ENCODE measurements at places on chromosomes 1 and 21. TPM values are rescaled to one million over a fixed set of nuclear protein-coding genes. Genes with fewer than 3 reads are reported as not detected.

Gene RPTN
- not detected for total RNA-seq

DNA sequence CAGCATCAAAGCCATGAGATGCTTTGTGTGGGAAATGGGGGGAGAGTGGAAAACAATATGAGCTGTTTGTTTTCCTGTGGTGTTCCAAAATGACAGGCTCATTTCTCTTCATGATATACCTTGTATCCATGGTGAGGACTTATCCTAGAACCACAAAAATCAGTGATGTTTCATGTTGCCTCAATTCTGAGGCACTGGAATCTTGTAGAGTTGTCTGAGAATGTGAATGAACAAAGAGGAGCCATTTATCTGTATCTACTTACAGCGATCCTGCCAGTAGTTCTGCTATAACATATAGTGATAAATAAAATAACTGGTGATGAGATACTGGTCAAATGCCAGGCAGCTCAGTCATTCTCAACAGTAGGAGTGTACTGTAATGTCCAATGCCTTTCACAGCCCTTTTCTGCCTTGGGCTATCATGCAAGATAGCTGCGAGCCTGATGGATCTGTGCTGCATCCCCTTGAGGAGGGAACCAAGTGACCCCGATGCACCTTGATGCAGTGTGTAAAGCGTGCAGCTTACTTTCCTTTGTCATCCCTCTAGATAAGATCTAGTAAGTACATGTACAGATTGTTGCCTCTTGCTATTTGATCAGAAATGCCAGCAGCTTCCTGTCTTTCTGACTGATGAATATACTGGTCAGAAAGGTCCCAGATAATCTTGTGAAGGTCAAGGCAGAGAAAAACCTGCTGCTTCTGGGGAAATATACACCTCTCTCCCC, 52.8 kb downstream of the SLC44A3 start:
- no peak overlapping the region for H3K4me3 ChIP-seq
- no peak overlapping the region for H3K27ac ChIP-seq
- H3K4me1 ChIP-seq = no peaks in the 10 kb centered on the region
- no peak for DNase-seq
- no peaks in the 10 kb centered on the region for H3K36me3 ChIP-seq

- H3K4me1 ChIP-seq = peaks cover 10% of the 10 kb centered on the region
- peaks cover 13% of the 10 kb centered on the region for H3K27me3 ChIP-seq
- no peak overlapping the region for H3K4me3 ChIP-seq
- H3K27ac ChIP-seq = no peak overlapping the region
- DNase-seq = no peak
- H3K36me3 ChIP-seq = no peaks in the 10 kb centered on the region
These were observed 24.3 kb downstream of the STYXL2 start for GRCh38 chr1:167118188-167118587.

Gene DAP3
- 140 TPM for total RNA-seq

DNA sequence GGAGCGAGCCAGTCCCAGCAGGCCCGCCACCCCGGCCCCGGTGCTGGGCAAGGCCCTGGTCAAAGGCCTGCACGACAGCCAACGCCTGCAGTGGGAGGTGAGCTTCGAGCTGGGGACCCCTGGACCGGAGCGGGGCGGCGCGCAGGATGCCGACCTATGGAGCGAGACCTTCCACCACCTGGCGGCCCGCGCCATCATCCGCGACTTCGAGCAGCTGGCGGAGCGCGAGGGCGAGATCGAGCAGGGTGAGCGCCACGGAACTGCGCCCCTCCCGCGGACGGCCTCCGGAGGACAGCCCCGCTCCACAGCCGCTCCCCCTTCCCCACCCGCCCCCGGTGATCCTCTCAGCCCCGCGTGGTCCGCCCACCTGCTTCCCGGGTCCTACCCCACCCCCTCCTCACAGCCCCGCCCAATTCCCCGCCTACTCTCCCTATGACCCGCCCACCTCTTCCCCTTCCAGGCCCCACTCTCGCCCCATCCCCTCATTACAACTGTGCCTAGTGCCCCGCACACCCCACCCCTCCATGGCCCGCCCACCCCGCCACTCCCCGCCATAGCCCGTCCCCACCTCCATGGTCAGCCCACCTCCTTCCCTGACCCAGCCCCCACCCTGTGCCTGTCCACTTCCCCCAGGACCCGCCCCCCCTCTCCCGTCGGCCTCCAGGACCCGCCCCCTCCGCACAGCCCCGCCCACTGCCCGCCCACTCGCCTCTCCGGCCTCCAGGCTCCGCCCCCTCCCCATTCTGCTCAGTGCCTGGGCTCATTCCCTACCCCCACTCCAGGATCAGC, 52.7 kb downstream of the VWA5B1 start:
- H3K27ac ChIP-seq = no peak overlapping the region
- no peaks in the 10 kb centered on the region for H3K36me3 ChIP-seq
- H3K4me1 ChIP-seq = peaks cover 11% of the 10 kb centered on the region
- H3K27me3 ChIP-seq = no peaks in the 10 kb centered on the region
- DNase-seq = peak; percentile 20
- no peak overlapping the region for H3K4me3 ChIP-seq

Gene HIVEP3
- total RNA-seq = 7.0 TPM

Gene PAPPA2
- not detected for total RNA-seq

Gene COP1
- 38.7 TPM for total RNA-seq

DNA sequence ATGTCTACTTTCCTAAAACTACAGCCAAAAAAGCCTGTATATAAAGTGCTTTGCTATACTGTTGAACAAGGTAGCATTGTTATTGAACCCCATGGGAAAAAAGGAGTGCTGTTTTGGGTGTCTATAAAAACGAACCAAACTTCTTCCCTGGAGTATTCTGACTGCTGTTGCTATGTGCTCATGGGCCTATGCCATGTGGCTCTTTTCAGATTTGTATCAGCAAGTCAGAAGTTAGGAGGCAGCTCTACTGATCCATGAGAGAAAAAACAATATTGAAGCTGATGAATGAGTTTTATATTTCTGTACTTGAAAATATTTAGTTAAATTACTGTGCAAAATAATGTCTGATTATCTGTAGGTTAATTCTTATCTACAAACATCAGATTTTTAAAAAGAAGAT, 66.5 kb downstream of the ADGRL2 start:
- H3K27me3 ChIP-seq = no peaks in the 10 kb centered on the region
- no peak for DNase-seq
- H3K36me3 ChIP-seq = no peaks in the 10 kb centered on the region
- H3K27ac ChIP-seq = no peak overlapping the region

Gene LCE1D
- not detected for total RNA-seq

DNA sequence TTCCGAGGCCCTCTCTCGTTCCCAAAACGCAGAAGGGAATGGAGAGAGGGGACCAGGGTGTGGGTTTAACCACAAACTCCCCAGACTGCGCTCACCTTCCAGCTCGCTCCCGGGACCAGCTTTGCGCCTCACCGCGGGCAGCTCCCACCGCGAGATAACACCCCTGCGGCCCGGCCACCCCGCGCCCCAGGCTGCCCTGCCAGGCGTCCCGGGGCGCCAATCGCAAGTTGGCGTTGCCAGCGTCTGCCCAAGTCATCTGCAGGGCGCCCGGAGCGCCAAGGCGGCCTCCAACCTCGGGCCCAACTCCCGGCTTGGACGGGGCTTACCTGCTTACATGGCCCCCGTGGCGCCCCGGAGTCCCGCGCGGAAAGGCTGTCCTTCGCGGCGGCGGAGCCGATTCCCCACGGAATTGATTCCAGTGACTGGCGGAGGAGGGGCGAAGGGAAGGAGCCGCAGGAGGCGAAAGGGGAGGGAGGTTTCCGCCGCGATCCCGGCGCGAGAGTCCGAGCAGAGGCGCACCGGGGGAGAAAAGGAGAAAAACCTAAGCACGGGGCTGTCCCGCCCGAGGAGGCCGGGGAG, 456 bp downstream of the PTPN14 start:
- peak overlapping the region; percentile 78 for H3K4me3 ChIP-seq
- no peaks in the 10 kb centered on the region for H3K36me3 ChIP-seq
- no peak for DNase-seq
- no peak overlapping the region for H3K27ac ChIP-seq
- H3K27me3 ChIP-seq = peaks cover 31% of the 10 kb centered on the region

- DNase-seq = no peak
- no peak overlapping the region for H3K27ac ChIP-seq
- H3K4me1 ChIP-seq = no peaks in the 10 kb centered on the region
- no peaks in the 10 kb centered on the region for H3K27me3 ChIP-seq
- H3K4me3 ChIP-seq = no peak overlapping the region
- no peaks in the 10 kb centered on the region for H3K36me3 ChIP-seq
These were observed 815.1 kb downstream of the NCAM2 start for GRCh38 chr21:21813289-21813688.

GRCh38 chr1:35261412-35262120, 6.9 kb upstream of the ZMYM4 start:
- H3K4me1 ChIP-seq = no peaks in the 10 kb centered on the region
- DNase-seq = no peak
- peaks cover 5% of the 10 kb centered on the region for H3K27me3 ChIP-seq
- H3K36me3 ChIP-seq = no peaks in the 10 kb centered on the region

- H3K4me3 ChIP-seq = no peak overlapping the region
- no peak overlapping the region for H3K27ac ChIP-seq
- no peaks in the 10 kb centered on the region for H3K4me1 ChIP-seq
- H3K36me3 ChIP-seq = no peaks in the 10 kb centered on the region
These were observed 7.7 kb upstream of the CD34 start for GRCh38 chr1:207918581-207918980.

DNA sequence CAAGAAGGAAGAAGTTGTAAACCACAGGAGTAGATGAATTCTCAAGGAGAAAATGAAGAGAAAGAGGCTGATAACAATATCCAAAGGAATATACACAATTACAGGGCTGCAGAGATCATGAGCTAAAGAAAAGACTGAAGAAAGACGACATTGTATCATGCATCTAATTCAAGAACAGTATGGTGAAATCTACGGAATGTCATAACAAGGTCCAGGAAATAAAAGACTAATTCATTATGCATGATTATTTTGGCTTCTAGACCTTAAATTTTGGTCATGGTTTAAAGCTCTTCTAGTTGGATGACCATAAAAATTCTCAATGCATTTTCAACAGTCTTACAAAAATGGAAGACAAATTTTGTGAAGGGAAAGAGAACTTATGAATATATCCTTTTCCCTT, 71.7 kb downstream of the SH3GLB1 start:
- H3K27ac ChIP-seq = no peak overlapping the region
- H3K36me3 ChIP-seq = no peaks in the 10 kb centered on the region
- no peaks in the 10 kb centered on the region for H3K27me3 ChIP-seq
- H3K4me3 ChIP-seq = no peak overlapping the region
- peaks cover 2% of the 10 kb centered on the region for H3K4me1 ChIP-seq

GRCh38 chr1:152539901-152540300, 25.6 kb downstream of the CRCT1 start:
- H3K4me1 ChIP-seq = no peaks in the 10 kb centered on the region
- no peak overlapping the region for H3K27ac ChIP-seq
- no peak overlapping the region for H3K4me3 ChIP-seq
- no peaks in the 10 kb centered on the region for H3K36me3 ChIP-seq
- no peak for DNase-seq
- no peaks in the 10 kb centered on the region for H3K27me3 ChIP-seq

Gene FAM72B
- 1.2 TPM for total RNA-seq

DNA sequence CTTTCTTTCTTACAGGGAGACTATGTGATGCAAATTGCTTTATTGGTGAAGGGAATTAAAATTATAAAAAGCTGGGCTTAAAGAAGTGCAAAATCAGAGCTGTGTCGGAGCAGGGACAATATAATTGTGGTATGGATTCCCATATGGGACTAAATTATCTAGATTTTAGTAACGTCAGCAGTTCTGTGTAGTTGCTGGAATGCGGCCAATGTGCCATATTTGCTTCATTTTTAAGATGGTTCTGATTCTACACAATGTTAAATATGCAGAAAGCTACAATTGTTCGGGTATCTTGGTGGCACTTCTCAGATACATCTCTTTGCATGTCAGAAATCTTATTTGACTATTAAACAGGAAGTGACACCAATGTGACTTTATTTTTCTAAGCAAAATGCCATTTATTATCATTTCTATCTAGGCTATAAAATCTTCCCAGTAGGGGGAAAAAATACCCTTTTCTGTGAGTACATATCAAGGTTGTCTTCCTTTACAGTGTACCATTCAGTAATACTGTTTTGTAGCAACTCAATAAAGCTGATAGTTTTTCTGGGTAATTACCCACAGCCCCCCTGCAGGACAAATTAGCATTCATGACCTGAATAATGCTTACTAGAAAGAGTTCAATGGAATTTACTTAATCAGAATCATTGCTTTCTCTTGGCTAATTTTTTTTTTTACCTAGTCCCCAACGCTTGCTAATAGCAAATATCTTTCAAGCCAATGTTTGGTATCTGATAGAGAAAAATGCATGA, 288.3 kb upstream of the ADGRL2 start:
- no peaks in the 10 kb centered on the region for H3K36me3 ChIP-seq
- H3K4me1 ChIP-seq = no peaks in the 10 kb centered on the region
- DNase-seq = no peak

DNA sequence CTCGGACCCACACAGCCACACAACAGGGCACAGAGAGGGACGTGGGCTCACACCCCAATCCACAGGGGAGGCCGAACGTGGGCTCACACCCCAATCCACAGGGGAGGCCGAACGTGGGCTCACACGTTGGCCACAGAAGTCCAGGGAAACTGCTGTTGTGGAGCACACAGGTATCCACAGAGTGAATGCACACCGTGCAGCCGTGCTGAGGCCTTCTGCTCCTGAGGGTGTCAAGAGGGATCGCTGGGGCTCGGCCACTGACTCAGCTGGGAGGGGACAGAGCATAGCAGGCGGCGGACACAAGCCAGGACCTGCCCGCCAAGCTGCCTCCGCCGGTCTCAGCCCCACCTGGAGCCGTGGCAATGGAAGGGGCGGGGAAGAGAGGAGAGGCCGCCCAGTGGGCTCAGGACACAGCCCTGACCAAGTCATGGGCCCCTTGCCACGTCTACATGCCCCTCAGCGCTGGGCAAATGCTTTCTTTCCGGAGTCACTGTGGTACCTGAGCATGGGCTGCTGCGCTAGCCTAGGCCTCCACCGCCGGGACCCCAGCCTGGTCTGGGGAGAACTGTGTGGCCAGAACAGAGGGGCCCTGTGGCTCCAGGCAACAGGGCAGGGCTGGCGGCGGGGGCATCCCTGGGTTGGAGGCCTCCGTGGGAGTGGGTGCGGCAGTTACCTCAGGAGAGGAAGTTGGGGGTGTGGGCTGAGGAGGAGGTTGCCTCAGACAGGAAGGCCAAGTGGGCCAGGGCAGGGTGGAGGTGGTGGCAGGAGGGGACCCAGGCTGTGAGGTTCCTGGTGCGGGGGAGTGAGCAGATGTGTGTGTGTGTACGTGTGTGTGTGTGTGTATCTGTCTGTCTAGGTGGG, 1.2 kb downstream of the SYTL1 start:
- H3K4me3 ChIP-seq = peak overlapping the region; percentile 95
- H3K27ac ChIP-seq = peak overlapping the region; percentile 91
- peaks cover 26% of the 10 kb centered on the region for H3K36me3 ChIP-seq

DNA sequence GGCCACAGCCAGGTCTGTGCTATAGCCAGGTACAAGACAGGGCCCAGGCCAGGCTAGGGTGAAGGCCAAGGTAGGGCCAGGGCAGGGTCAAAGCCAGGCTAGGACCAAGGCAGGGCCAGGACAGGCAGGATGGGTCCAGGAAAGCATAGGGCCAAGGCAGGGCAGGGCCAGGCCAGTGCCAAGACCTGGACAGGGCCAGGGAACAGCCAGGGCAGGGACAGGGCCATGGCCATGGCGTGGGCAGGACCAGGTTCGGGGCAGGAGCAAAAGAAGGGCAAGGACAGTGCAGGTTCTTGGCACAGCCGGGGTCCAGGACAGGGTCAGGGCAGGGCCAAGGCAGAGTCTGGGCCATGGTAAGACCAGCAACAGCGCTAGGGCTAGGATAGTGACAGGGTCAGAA, 153.4 kb downstream of the LIPI start:
- H3K27me3 ChIP-seq = no peaks in the 10 kb centered on the region
- no peak overlapping the region for H3K27ac ChIP-seq
- H3K4me3 ChIP-seq = no peak overlapping the region
- no peaks in the 10 kb centered on the region for H3K36me3 ChIP-seq
- no peak for DNase-seq
- H3K4me1 ChIP-seq = no peaks in the 10 kb centered on the region

GRCh38 chr1:182564406-182565004, 24.6 kb downstream of the RNASEL start:
- no peak overlapping the region for H3K27ac ChIP-seq
- H3K4me1 ChIP-seq = no peaks in the 10 kb centered on the region
- DNase-seq = no peak
- H3K4me3 ChIP-seq = no peak overlapping the region

Data from T-cell (primary cell).